ENCODE measurements at places on chromosomes 3 and 15. TPM values are rescaled to one million over a fixed set of nuclear protein-coding genes. Genes with fewer than 3 reads are reported as not detected.
A peak's percentile ranks its signal among the peaks of the same experiment; 100 is the strongest.

- no peak overlapping the region for H3K4me3 ChIP-seq
- peaks cover 49% of the 10 kb centered on the region for H3K4me1 ChIP-seq
- no peaks in the 10 kb centered on the region for H3K36me3 ChIP-seq
- DNase-seq, result no peak
- peak overlapping the region; percentile 61 for H3K27ac ChIP-seq
- H3K27me3 ChIP-seq, result no peaks in the 10 kb centered on the region
These were observed 43.5 kb downstream of the IDH2 start for GRCh38 chr15:90058775-90059174.

- DNase-seq, result no peak
- H3K36me3 ChIP-seq, result no peaks in the 10 kb centered on the region
- H3K27ac ChIP-seq, result no peak overlapping the region
- H3K27me3 ChIP-seq, result peaks cover 60% of the 10 kb centered on the region
- peak overlapping the region; percentile 47 for H3K4me3 ChIP-seq
- H3K4me1 ChIP-seq, result peaks cover 7% of the 10 kb centered on the region
These were observed 55.2 kb upstream of the CHRNA7 start for GRCh38 chr15:31974855-31975829.

- H3K4me3 ChIP-seq, result no peak overlapping the region
- no peak for DNase-seq
- H3K36me3 ChIP-seq, result no peaks in the 10 kb centered on the region
- peaks cover 95% of the 10 kb centered on the region for H3K27me3 ChIP-seq
- peaks cover 12% of the 10 kb centered on the region for H3K4me1 ChIP-seq
These were observed 59.9 kb upstream of the LINGO1 start for GRCh38 chr15:77692614-77693013.

DNA sequence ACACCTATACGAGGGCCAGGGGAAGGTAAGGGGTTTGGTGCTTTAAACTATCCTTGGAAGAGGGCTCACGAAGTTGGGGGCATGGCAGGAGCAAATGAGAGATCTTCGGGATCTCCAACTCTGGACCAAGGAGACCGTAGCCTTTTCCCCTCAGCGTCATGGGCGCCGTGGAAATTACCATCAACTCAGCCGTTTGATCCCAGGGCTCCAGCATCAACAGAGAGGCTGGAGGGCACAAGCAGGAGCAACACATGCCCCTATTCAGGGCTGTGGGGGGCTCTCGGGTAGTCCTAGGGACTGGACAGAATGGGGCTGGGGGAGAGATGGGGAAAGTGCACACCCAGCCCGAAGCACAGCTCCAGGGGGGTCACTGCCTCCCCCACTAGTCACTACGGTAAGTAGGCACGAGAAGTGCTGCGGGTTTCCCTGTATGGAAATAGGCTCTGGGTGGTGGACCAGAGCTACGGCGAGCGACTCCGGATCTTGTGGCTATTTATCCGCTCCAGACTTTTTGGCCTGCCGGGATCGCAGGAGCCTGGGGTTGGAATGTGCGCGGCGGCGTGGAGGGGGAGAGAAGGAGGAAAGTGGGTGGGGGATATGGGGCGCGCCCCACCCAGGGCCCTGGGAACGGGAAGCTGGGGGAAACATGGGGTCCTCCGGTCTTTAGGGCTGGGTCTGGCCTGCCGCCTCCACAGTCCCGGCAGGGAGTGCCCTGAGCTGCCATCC, 539 bp upstream of the LAMB2 start:
- H3K27me3 ChIP-seq, result peaks cover 3% of the 10 kb centered on the region
- peaks cover 29% of the 10 kb centered on the region for H3K36me3 ChIP-seq
- DNase-seq, result peak; percentile 90

- H3K36me3 ChIP-seq, result no peaks in the 10 kb centered on the region
- H3K4me1 ChIP-seq, result no peaks in the 10 kb centered on the region
- no peak for DNase-seq
- H3K27me3 ChIP-seq, result no peaks in the 10 kb centered on the region
- H3K27ac ChIP-seq, result no peak overlapping the region
- no peak overlapping the region for H3K4me3 ChIP-seq
These were observed 8.7 kb downstream of the CD86 start for GRCh38 chr3:122063908-122064307.

DNA sequence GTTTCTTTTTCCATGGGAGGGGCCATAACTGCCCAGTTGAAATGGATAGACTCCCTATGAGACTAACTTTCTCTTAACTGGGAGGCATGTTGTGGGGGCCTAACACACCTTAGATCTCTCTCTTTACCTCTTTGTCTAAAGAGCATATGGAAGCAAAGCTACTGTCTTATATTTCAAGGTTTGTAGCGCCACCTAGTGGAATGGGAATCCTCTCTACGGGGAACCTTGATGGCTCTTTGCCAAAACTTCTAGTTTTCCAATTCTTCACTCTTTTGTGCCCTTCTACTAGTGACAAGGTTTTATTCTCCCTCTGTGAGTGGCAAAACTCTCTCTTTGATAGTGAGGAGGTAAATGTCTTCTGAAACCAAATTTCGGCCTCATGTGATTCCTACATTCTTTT, 1030.4 kb upstream of the CADM2 start:
- no peak overlapping the region for H3K27ac ChIP-seq
- H3K4me3 ChIP-seq, result no peak overlapping the region
- no peaks in the 10 kb centered on the region for H3K27me3 ChIP-seq

- H3K4me3 ChIP-seq, result no peak overlapping the region
- H3K27me3 ChIP-seq, result no peaks in the 10 kb centered on the region
- H3K4me1 ChIP-seq, result no peaks in the 10 kb centered on the region
- no peak for DNase-seq
These were observed 65.1 kb downstream of the NEK11 start for GRCh38 chr3:131091768-131092167.

DNA sequence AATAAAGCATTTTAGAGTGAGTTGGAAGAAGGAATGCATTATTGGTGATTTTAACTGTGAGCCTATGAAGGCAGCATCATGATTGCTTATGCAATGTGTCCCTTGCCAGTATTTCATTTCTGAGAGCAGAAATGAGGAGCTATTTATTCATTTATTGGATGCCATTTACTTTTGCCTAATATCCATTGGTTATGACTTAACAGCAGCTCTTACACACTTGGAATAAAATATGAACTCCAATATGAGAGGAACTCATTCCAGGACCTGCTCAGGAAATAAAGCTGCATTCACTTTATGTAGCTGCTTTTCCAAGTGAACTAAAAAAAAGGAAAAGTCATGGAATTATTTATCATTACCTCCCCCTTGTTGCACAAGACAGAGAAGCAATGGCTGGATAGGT, 280.1 kb downstream of the LRTM1 start:
- H3K36me3 ChIP-seq, result peaks cover 4% of the 10 kb centered on the region
- no peaks in the 10 kb centered on the region for H3K4me1 ChIP-seq
- H3K27me3 ChIP-seq, result no peaks in the 10 kb centered on the region
- no peak for DNase-seq
- no peak overlapping the region for H3K27ac ChIP-seq

- peaks cover 96% of the 10 kb centered on the region for H3K4me1 ChIP-seq
- DNase-seq, result no peak
- H3K27me3 ChIP-seq, result no peaks in the 10 kb centered on the region
- H3K27ac ChIP-seq, result no peak overlapping the region
These were observed 4.1 kb upstream of the UTS2B start for GRCh38 chr3:191334346-191334893.

GRCh38 chr15:91196768-91197167, 96.7 kb downstream of the SV2B start:
- H3K4me1 ChIP-seq, result no peaks in the 10 kb centered on the region
- no peak overlapping the region for H3K27ac ChIP-seq
- H3K36me3 ChIP-seq, result no peaks in the 10 kb centered on the region
- no peak overlapping the region for H3K4me3 ChIP-seq
- no peaks in the 10 kb centered on the region for H3K27me3 ChIP-seq

- no peak overlapping the region for H3K4me3 ChIP-seq
- no peaks in the 10 kb centered on the region for H3K36me3 ChIP-seq
- no peak for DNase-seq
These were observed 14.0 kb downstream of the VGLL4 start for GRCh38 chr3:11629716-11630115.

DNA sequence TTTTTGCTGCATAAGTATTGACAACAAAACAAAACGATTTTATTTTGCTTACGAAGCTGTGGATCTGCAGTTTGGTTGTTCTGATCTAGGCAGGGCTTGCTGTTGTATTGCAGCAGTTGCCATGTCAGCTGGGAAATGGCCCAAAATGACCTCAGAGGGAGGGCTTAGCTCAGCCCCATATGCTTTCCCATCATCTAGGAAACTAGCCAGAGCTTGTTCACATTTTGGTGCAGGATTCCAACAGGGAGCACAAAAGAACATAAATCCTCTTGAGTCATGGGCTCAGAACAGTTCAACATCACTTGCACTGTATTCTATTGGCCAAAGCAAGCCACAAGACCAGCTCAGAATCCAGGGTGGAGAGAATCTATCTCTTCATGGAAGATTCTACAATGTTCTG, 42.2 kb upstream of the ROBO2 start:
- no peak for DNase-seq
- H3K4me1 ChIP-seq, result no peaks in the 10 kb centered on the region
- no peaks in the 10 kb centered on the region for H3K36me3 ChIP-seq

- no peaks in the 10 kb centered on the region for H3K27me3 ChIP-seq
- no peak for DNase-seq
- H3K4me1 ChIP-seq, result no peaks in the 10 kb centered on the region
- H3K27ac ChIP-seq, result no peak overlapping the region
These were observed 222.3 kb upstream of the EIF1B start for GRCh38 chr3:40086890-40087883.

GRCh38 chr3:59538753-59539432, 489.1 kb upstream of the CFAP20DC start:
- peaks cover 27% of the 10 kb centered on the region for H3K4me1 ChIP-seq
- H3K27ac ChIP-seq, result no peak overlapping the region
- H3K36me3 ChIP-seq, result no peaks in the 10 kb centered on the region
- no peak overlapping the region for H3K4me3 ChIP-seq
- DNase-seq, result no peak

GRCh38 chr3:60585918-60586317, 665.3 kb downstream of the FHIT start:
- DNase-seq, result no peak
- peaks cover 10% of the 10 kb centered on the region for H3K4me1 ChIP-seq
- H3K27me3 ChIP-seq, result no peaks in the 10 kb centered on the region
- no peaks in the 10 kb centered on the region for H3K36me3 ChIP-seq
- no peak overlapping the region for H3K4me3 ChIP-seq
- no peak overlapping the region for H3K27ac ChIP-seq

GRCh38 chr15:75532413-75533250, 46.5 kb downstream of the PTPN9 start:
- H3K4me1 ChIP-seq, result peaks cover 46% of the 10 kb centered on the region
- H3K4me3 ChIP-seq, result peak overlapping the region; percentile 11
- H3K36me3 ChIP-seq, result no peaks in the 10 kb centered on the region
- peak overlapping the region; percentile 90 for H3K27ac ChIP-seq
- peak; percentile 57 for DNase-seq
- H3K27me3 ChIP-seq, result no peaks in the 10 kb centered on the region

GRCh38 chr3:159126261-159127020, 324.6 kb downstream of the MFSD1 start:
- H3K4me3 ChIP-seq, result no peak overlapping the region
- H3K36me3 ChIP-seq, result no peaks in the 10 kb centered on the region
- peaks cover 3% of the 10 kb centered on the region for H3K4me1 ChIP-seq
- no peak for DNase-seq
- no peak overlapping the region for H3K27ac ChIP-seq
- H3K27me3 ChIP-seq, result no peaks in the 10 kb centered on the region

- no peak overlapping the region for H3K4me3 ChIP-seq
- H3K27me3 ChIP-seq, result no peaks in the 10 kb centered on the region
- H3K4me1 ChIP-seq, result no peaks in the 10 kb centered on the region
- no peak overlapping the region for H3K27ac ChIP-seq
These were observed 11.0 kb upstream of the FAM219B start for GRCh38 chr15:74917676-74918075.

DNA sequence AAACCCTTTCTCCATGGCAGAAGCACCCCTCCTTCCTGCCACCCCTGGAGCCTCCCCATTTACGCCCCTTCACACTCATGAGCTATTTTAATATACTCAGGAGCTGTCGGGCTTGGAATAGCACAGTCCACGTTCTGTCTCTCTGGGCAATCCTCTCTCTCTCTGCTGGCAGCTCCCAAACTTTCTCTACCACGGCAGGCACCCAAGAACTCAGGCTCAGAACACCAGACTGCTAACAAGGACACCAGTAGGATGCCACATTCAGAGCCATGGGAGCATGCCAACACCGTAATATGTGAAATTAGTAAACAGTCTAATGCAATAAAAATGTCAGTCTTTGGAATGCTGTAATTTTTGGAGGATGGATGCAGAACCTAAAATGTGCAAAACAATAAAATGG, 19.3 kb downstream of the TNFAIP8L3 start:
- peak; percentile 42 for DNase-seq
- H3K27ac ChIP-seq, result peak overlapping the region; percentile 81
- H3K4me1 ChIP-seq, result peaks cover 53% of the 10 kb centered on the region
- no peak overlapping the region for H3K4me3 ChIP-seq
- H3K27me3 ChIP-seq, result no peaks in the 10 kb centered on the region

GRCh38 chr3:28667646-28668621, 319.3 kb upstream of the AZI2 start:
- no peaks in the 10 kb centered on the region for H3K36me3 ChIP-seq
- no peak overlapping the region for H3K4me3 ChIP-seq
- peak; percentile 39 for DNase-seq
- H3K27ac ChIP-seq, result peak overlapping the region; percentile 79

- H3K27ac ChIP-seq, result no peak overlapping the region
- H3K27me3 ChIP-seq, result no peaks in the 10 kb centered on the region
- H3K36me3 ChIP-seq, result peaks cover 18% of the 10 kb centered on the region
- no peak for DNase-seq
- no peaks in the 10 kb centered on the region for H3K4me1 ChIP-seq
These were observed 55.8 kb downstream of the TRPC1 start for GRCh38 chr3:142779591-142779990.

- H3K4me1 ChIP-seq, result peaks cover 27% of the 10 kb centered on the region
- no peak overlapping the region for H3K4me3 ChIP-seq
- H3K36me3 ChIP-seq, result no peaks in the 10 kb centered on the region
- no peak overlapping the region for H3K27ac ChIP-seq
- no peaks in the 10 kb centered on the region for H3K27me3 ChIP-seq
These were observed 65.7 kb downstream of the TMCC1 start for GRCh38 chr3:129827765-129828164.

ALPK3 gene
- 181 TPM for total RNA-seq

FRMD4B gene
- 16.1 TPM for total RNA-seq

C2CD4A gene
- total RNA-seq, result not detected

C3orf80 gene
- total RNA-seq, result 0.14 TPM

LRRC34 gene
- total RNA-seq, result 1.6 TPM

PCBP4 gene
- total RNA-seq, result 73.0 TPM

AMT gene
- 29.0 TPM for total RNA-seq

PROS1 gene
- total RNA-seq, result 48.3 TPM

KCNMB2 gene
- total RNA-seq, result 2.1 TPM

NOX5 gene
- total RNA-seq, result not detected

CASR gene
- not detected for total RNA-seq

SLC22A14 gene
- not detected for total RNA-seq

CCDC13 gene
- total RNA-seq, result 0.41 TPM

IGF2BP2 gene
- 17.9 TPM for total RNA-seq

THRB gene
- total RNA-seq, result 32.8 TPM

Data from left ventricle myocardium inferior (tissue), 1 donor.